ENCODE measurements at places on chromosomes 7 and 10.

DNA sequence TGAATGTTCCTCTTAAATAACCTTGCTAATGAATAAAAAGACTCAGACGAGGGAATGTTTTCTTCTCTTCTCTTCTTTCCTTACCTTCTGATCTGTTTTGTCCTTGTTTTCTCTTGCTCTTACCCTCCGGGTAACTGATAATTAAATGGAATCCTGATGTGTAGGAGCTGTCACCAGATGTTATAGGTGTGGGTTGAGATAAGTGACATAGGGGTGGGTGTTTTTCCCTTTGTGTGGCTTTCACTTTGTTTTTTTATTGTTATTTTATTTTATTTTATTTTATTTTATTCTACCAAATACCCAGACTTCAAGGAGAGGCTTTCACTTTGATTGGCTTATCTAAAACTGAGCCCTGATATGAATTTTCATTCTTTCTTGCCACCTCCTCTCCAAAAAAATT, 25.5 kb downstream of the ANLN start:
- no peak for DNase-seq

DNA sequence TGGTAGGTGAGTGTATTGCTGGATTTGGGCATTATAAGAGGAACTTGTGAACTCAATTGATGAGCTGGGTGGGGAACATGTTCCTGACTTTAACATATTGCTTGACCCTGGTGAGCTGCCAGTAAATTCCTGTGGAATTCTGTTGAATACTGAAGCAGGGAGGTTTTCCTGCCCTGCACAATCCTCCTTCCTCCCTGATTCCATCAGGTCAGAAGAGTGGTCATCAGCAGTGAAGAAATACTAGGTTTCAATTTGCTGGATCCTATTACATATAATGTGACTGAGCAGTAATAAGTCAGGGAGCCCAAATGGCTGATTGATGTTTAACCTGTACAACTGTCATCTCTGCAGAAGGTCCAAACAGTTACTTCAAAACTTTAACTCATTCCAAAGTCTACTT, 581.2 kb downstream of the SUGCT start:
- no peak for DNase-seq

GRCh38 chr10:101577121-101577871, 10.8 kb downstream of the POLL start:
- DNase-seq, result no peak

- no peak for DNase-seq
Observed at GRCh38 chr7:107230334-107230733, 61.5 kb downstream of the HBP1 start.

- peak; percentile 18 for DNase-seq
Observed at GRCh38 chr10:87865241-87865881, 1.9 kb downstream of the PTEN start.

DNA sequence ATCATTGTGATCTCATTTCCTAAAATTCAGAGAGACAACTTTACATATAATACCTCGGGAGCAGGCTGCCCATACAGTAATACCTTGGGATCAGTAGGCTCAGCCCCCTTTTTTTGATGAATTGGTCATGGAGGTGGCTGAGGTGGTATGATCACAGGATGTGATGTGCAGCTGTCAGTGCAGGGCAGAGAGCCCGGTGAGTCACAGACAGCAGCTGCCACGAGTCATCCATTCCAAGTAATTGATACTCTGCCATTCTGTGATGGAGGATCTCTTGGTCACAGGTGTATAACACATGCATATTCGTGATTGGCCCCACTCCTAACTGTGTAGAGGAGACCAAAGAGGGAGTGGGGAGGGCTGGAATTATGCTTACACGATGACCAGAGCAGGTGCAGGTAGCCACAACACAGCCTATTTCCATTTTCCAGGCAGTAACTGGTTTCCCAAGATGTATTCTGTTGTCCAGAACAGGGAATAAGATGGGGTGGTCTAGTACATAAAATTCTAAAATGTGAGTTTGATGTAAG, 14.1 kb downstream of the NRCAM start:
- DNase-seq, result peak; percentile 26

- DNase-seq, result no peak
Observed at GRCh38 chr10:89219513-89220218, 12.5 kb upstream of the CH25H start.

- no peak for DNase-seq
Observed at GRCh38 chr10:120131183-120131582, 238.7 kb downstream of the SEC23IP start.

- DNase-seq, result no peak
Observed at GRCh38 chr7:157704365-157704764, 367.6 kb downstream of the DNAJB6 start.

GRCh38 chr10:83522456-83522855, 616.9 kb upstream of the GHITM start:
- DNase-seq, result no peak

DNA sequence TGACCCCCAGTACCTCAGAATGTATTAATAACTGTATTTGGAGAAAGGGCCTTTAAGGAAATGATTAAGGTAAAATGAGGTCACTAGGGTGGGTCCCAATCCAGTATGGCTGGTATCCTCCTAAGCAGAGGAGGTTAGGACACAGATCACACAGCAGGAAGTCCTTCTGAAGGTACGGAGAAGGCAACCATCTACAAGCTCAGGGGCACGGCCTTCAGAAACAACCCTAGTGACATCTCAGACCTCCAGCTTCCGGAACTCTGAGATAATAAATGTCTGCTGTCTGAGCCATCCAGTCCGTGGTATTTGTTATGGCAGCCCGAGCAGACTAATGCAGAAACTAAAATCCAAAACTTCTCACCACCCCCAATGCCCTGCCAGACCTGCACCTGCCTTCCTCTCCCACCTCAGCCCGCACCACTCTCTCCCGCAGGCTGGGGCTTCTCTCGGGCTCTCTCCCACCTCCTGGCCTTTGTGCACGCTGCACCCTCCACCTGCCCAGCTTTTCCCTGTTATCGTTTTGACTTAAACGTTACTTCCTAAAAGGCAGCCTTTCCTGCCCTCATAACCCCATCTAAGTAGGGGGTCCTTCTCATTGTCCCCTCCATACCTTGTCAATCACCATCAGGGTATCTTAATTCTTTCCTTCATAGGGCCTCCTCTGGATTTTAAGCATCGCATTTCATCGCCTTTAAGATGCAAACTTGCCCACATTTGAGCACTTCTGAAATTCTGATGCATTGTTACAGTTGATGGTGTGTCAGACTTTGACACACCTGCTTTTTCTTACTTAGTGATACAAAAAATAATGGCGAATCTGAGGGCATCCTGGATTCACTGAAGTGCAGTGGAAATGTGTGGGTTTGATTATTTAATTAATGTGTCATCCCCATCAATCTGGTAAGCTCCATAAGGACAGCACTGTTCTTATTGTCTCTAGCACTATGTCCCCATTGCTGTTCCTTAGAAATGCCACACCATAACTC, 32.2 kb upstream of the AQP1 start:
- DNase-seq, result no peak

DNA sequence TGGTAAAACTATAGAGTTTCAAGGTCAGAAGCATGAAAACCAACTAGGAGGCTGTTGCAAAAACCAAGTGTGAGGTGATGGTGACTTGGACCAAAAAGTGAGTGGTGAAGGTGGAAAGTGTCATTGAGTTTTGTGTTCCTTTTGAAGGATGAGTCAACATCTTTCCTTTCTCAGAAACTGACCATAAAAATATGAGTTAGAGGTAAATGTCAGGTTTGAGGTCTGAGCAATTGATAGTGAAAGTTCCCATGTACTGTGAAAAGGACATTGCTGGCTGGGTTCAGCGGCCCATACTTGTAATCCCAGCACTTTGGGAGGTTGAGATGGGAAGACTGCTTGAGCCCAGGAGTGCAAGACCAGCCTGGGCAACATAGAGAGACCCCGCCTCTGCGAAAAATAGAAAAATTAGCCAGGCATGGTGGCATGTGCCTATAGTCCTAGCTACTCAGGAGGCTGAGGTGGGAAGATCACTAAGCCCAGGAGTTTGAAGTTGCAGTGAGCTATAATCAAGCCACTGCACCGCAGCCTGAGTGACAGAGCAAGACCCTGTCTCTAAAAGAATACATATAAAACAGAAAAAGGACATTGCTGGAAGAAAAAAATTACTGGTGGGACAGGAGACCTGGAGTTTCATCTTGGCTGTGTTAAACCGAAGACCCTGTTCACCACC, 89.3 kb upstream of the ARID5B start:
- peak; percentile 54 for DNase-seq

DNA sequence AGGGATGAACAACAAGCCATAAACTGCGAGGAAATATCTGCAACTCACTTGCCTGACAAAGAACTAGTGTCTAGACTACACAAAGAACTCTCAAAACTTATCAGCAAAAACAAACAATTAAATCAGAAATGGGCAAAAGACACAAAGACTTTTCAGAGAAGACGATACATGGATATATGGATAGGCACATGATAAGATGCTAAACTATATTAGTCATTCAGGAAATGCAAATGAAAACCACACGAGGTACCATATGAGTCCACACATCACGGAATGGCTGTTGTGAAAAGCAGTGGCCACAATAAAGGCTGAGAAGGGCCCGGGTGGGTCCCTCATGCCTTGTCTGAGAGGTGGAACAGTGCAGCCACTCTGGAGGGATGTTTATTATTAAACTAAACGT, 267.8 kb downstream of the WDR37 start:
- peak; percentile 66 for DNase-seq

DNA sequence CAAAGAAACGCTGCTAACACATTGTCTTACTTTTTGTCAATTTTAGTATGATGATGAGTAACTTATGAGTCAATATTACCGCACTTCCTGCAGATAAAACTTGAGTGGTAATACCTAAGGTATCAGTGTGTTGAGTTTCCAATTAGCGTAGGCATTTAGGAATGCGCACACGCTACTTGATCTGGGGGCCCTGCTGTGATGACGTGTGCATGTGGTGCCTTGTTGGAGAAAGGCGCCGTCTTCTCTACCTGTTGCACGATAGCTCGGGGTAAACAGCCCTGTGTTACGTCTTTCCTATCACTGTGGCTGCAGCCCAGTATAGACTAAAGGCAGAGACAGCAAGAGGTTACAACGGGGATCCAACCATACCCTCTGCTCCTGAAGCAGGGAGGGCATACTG, 476.8 kb upstream of the ADARB2 start:
- DNase-seq, result no peak
